ENCODE measurements at places on chromosomes 12 and 14. TPM values are rescaled to one million over a fixed set of nuclear protein-coding genes. Genes with fewer than 3 reads are reported as not detected.

The GPR132 gene
- total RNA-seq = not detected

The FBXL14 gene
- total RNA-seq = 4.9 TPM

The GPRC5D gene
- not detected for total RNA-seq

The VWF gene
- total RNA-seq = 0.50 TPM

The PRORP gene
- 29.7 TPM for total RNA-seq

The RNU4-1 gene
- under 0.01 TPM for total RNA-seq

The CPNE6 gene
- total RNA-seq = not detected

The COX8C gene
- not detected for total RNA-seq

The B4GALNT1 gene
- total RNA-seq = 1.7 TPM

The ALKBH2 gene
- 24.8 TPM for total RNA-seq

The EEF1AKMT3 gene
- 5.4 TPM for total RNA-seq

The CLEC4E gene
- not detected for total RNA-seq

The MGP gene
- total RNA-seq = 0.30 TPM

The KRT2 gene
- not detected for total RNA-seq

The TMEM30B gene
- total RNA-seq = 2.7 TPM

The C3AR1 gene
- not detected for total RNA-seq

The FBRSL1 gene
- total RNA-seq = 12.1 TPM

The MMP19 gene
- 12.6 TPM for total RNA-seq

The SPTB gene
- not detected for total RNA-seq

The RTL1 gene
- total RNA-seq = not detected

The OTX2 gene
- total RNA-seq = not detected

The AKAP5 gene
- total RNA-seq = 0.17 TPM

The DHRS4L2 gene
- 14.3 TPM for total RNA-seq

The MYF5 gene
- not detected for total RNA-seq

The LRRC10 gene
- not detected for total RNA-seq

The GRIP1 gene
- not detected for total RNA-seq

The SLC7A8 gene
- 0.34 TPM for total RNA-seq

The KCNH5 gene
- 0.17 TPM for total RNA-seq

The RNF212B gene
- not detected for total RNA-seq

The SSPN gene
- total RNA-seq = 5.4 TPM

The FMNL3 gene
- total RNA-seq = 15.6 TPM

The SLC6A12 gene
- total RNA-seq = not detected

The FAM161B gene
- total RNA-seq = 2.4 TPM

The CDK17 gene
- 33.1 TPM for total RNA-seq

The C12orf50 gene
- not detected for total RNA-seq

The CFAP251 gene
- total RNA-seq = 3.9 TPM

The MDM2 gene
- 41.8 TPM for total RNA-seq

The PRKAB1 gene
- 11.8 TPM for total RNA-seq

The GLIPR1L1 gene
- not detected for total RNA-seq

The OVCH1 gene
- not detected for total RNA-seq

The TOMM20L gene
- not detected for total RNA-seq

The SIX1 gene
- total RNA-seq = 48.8 TPM

The PELI2 gene
- 3.1 TPM for total RNA-seq

The ANKRD33 gene
- total RNA-seq = not detected

The GPR68 gene
- 0.30 TPM for total RNA-seq
